ENCODE measurements at places on chromosomes 2 and 18.

DNA sequence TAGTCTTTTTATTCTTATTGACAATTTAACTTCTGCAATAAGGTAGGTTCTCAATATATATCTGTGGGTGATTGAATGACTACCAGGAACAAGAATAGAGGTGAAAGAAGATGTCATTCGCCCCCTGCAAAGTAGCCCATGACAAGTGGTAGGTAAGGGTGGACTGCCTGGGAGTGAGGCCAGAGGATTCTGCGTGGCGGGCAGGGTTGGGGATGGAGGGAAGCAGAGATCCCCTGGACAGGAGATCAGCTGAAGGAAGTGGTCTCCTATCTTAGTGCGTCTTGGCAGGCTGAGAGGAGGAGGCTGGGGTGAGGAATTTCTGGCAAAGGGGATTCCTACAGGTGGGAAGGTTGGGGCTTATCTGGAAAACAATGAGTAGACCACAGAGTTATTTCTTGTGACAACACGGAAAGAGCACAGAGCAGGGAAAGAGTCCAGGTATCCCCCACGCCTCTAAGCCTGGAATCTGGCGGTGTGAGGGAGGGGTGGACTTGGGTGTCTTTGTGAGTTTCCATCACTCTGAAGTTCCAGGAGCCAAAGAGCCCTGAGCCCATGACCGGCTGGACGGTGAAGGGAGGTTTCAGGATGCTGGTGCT, 21.5 kb upstream of the MYCN start:
- DNase-seq = no peak

GRCh38 chr2:222912776-222913175, 51.9 kb downstream of the ACSL3 start:
- no peak for DNase-seq

GRCh38 chr2:100422320-100423055, 5.0 kb upstream of the CHST10 start:
- no peak for DNase-seq

DNA sequence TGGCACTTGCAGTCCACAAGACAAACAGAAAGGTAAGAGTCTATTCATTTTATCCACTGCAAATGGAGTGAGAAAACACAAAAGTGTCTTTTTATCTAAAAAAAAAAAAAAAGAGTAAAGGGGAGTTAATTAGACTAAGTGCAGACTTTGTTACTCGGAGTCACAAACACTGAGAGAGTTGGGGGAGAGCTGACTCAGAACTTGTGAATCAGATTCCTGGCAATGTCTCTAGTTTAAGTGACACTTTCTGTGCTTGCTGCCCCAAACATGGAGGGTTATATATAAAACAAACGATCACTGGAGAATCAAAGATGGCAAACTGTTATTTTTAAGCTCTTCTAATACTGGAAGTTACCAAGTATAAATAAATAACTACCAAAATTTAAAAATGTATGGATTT, 505.8 kb upstream of the NRP2 start:
- no peak for DNase-seq

DNA sequence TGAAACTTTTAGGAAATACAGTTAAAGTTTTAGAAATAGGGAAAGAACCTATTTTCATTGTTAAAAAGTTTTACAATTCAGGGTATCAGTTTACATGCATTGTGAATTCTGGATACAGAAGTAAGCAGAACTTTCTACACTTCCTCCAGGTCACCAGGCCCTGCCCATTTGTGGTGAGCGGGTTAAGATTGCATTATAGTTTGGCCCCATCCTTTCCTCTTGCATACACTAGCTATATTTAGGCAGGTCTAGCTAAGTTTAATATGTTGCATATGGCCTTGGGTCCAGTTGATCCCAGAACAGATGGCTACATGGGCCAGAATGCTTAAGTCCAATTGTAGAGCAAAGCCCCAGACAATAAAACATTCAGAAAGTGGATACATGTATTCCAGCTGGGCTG, 4.8 kb downstream of the VWA3B start:
- DNase-seq = no peak

DNA sequence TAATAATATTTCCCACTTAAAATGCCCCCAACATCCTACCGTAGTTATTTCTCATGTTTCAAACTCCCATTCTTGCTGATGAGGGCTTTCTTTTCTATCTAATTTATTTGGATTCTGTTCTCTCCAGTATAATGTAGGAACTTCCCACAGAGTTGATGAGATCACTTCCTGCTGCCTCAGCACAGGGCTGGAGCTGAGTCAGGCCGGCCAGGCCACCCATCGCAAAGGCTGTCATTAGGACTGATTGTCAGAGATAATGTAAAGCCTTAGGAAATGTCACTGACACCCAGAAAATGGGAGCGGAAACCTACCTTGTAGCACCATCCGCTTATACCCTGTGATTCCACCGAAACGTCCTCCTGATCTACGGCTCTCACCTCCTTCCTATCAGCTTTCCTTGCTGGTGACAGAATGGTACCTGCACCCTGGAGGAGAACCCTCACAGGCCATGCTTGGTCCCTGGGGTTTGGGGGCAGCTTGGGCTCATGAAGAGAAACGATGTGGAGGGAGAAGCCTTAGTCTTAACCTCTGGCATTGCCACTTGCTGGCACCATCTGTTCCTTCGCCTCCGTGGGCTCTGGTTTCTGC, 672.8 kb upstream of the ID2 start:
- no peak for DNase-seq

DNA sequence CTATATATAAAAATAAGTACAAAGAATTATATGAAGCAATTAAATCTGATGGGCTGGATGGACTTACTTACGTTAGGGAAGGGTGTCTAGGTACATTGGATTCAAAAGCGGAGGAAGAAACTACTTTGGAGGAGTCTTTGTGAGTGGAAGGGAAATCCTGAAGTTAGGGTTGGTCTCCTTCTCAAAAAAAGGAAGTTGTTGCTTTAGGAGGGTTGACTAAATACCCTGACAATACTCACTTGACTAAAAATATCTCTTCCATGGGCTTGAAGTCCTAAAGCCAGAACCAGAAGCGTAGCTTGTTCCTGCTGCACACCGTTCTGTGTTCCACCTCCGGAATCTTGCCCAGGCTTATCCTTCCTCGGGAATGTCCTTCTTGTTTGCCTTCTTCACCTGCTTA, 143.3 kb upstream of the ZEB2 start:
- no peak for DNase-seq

- DNase-seq = no peak
These were observed 50.8 kb upstream of the TWSG1 start for GRCh38 chr18:9283791-9284190.

GRCh38 chr18:65659912-65660311, 90.9 kb upstream of the CDH7 start:
- DNase-seq = no peak

DNA sequence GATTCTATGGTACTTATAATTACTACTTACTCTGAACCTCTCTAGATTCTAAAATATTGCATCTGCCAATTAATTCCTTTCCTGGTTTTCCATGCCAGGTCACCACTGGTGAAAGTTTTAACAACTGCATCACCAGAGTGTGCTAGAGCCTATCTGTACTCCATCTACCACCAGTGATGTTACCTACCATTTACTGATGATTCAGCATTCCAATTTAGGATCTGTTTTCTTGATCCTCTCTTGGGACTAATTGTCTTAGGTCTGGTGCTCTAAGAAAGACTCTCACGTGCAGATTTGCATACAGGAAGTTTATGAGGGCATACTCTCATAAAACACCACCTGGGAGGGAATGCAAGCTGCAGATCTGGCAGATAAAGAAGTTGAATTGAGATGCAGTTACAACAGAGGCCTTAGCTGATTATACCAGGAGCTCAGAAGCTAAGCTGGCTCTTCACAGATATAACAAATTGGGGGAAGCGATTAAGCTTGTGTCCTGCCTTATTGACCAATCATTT, 347.6 kb upstream of the VRK2 start:
- no peak for DNase-seq

DNA sequence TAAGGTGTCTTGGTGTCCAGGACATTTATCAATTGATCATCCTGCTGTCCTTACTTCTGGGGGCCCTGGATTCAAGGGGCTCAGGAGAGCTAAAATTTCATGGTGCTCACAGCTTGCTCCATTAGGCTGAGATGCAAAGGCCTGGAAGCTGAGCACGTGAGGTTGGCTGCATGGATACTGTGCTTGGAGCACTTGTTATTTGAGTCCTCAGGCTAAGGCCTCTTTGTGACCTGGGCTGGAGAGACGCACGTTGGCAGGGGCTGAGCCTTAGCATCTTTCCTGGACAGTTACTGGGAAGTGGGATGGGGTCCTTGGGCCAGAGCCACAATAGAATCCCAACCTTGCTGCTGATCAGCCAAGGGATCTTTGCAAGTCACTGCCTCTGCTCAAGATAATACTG, 151.2 kb upstream of the HS6ST1 start:
- DNase-seq = no peak

- DNase-seq = no peak
These were observed 144.1 kb downstream of the CELF4 start for GRCh38 chr18:37421341-37422077.

GRCh38 chr2:118604811-118605210, 242.6 kb downstream of the EN1 start:
- no peak for DNase-seq

GRCh38 chr2:12928775-12929401, 212.2 kb downstream of the TRIB2 start:
- no peak for DNase-seq

GRCh38 chr18:8966821-8967220, 135.7 kb upstream of the NDUFV2 start:
- no peak for DNase-seq

GRCh38 chr2:37570773-37571586, 100.5 kb downstream of the CDC42EP3 start:
- no peak for DNase-seq

Measured in CD4-positive, alpha-beta T cell treated with Interleukin-6 at 100 ng/mL for 8 hours (primary cell).